Right renal pelvis (tissue), 4 donors: ENCODE measurements at places on chromosomes 12 and 14. TPM values are rescaled to one million over a fixed set of nuclear protein-coding genes. Genes with fewer than 3 reads are reported as not detected.

The TMEM132D gene
- polyA plus RNA-seq = 1.3 TPM

The FERMT2 gene
- 186 TPM for polyA plus RNA-seq

The RPL10L gene
- polyA plus RNA-seq = 0.40 TPM

The CD4 gene
- polyA plus RNA-seq = 30.7 TPM

The NRXN3 gene
- 5.7 TPM for polyA plus RNA-seq
